ENCODE measurements at places on chromosomes 7 and 10. TPM values are rescaled to one million over a fixed set of nuclear protein-coding genes. Genes with fewer than 3 reads are reported as not detected.

The GCK gene
- not detected for total RNA-seq

The CALML3 gene
- not detected for total RNA-seq

DNA sequence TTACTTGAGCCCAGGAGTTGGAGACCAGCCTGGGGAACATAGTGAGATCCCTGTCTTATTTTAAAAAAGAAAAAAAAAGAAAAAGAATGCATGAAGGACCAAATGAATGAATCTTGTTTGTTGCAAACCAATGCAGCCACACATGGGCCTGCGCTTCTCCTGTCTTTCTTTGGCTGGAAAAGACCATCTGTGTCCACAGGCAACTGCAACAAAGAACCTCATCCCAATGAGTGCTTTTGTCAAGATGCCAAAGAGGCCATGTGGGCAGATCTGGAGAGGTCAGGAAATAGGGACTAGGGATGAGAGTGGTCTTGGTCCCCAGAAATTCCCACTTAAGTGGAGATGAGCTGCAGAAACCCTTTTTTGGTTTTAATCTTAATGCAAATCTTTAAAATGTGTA, 49.8 kb upstream of the DUSP5 start:
- DNase-seq = no peak

- DNase-seq = no peak
These were observed 57.2 kb downstream of the JAKMIP3 start for GRCh38 chr10:132122939-132123445.

DNA sequence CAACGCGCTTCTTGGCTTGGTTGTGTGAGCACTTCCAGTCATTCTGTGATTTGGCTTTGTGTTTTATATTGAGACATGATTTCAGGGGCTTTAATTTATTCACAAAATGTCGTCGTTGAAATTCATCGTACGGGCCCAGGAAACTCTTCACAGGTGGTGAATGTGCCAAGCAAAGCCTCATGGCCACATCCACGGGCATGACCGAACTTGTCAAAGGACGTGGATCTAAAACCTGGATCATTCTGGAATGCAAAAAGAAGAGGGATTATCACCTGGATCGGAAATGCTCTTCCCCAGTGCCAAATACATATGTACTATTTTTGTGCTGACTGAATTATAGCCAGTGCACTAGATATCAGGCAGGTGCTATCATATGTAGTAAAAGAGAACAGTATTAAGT, 2.2 kb downstream of the PPP1R3C start:
- DNase-seq = no peak
